ENCODE measurements at places on chromosomes 3 and 15.

- no peaks in the 10 kb centered on the region for H3K27me3 ChIP-seq
- H3K27ac ChIP-seq, result no peak overlapping the region
- no peaks in the 10 kb centered on the region for H3K4me1 ChIP-seq
- peaks cover 8% of the 10 kb centered on the region for H3K36me3 ChIP-seq
- H3K4me3 ChIP-seq, result no peak overlapping the region
Observed at GRCh38 chr3:122357828-122358702, 25.0 kb downstream of the MIX23 start.

DNA sequence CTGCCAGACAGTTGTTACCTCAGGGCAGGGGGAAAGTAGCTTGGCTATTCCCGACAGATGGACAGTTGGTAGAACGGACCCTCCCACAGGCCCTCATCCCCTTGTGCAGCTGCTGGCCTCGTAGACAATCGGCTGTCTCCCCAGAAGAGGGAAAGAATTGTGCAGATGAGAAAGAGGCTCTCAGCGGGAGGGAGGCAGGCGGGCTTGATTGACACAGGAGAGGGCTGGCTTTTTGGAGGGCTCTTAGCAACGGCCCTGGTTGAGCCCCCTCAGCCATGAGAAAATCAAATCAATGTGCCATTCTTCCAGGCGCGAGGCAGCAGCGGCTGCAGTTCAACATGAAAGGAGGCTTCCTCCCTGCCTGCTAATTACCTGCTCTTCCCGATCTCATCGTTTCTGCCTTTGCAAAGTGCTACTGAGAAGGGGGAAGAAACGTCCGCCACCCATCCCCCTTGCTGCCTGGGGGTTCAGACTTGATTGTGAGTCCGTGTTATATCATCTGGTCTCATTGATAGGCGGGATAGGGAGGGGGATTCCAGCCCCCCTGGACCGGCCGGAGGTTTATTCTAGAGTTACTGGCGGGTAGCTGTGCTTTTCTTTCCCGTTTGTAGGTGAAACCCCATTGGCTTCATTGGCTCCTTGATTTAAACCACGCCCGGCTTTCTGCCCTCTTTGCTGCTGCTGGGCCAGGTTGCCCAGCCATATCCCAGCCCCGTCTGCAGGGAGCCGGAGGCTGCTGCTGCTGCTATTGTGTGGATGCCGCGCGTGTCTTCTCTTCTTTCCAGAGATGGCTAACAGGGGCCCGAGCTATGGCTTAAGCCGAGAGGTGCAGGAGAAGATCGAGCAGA is at the start of gene TAGLN3:
TAGLN3 (plus strand) TSS at position 287 of the 848 bp plus-strand sequence; CDS start at position 788, 501 bp downstream.
- peaks cover 44% of the 10 kb centered on the region for H3K4me1 ChIP-seq
- H3K4me3 ChIP-seq, result peak within 1 kb of the TSS; percentile 66
- H3K27me3 ChIP-seq, result peaks cover 20% of the 10 kb centered on the region
- no peaks in the 10 kb centered on the region for H3K36me3 ChIP-seq
- H3K27ac ChIP-seq, result peak within 1 kb of the TSS; percentile 94

GRCh38 chr15:88776646-88777045 is 26.6 kb upstream of the ACAN start:
- no peak overlapping the region for H3K4me3 ChIP-seq
- no peak overlapping the region for H3K27ac ChIP-seq
- H3K36me3 ChIP-seq, result no peaks in the 10 kb centered on the region
- no peak for DNase-seq

- H3K4me3 ChIP-seq, result no peak overlapping the region
- H3K27me3 ChIP-seq, result no peaks in the 10 kb centered on the region
- H3K36me3 ChIP-seq, result no peaks in the 10 kb centered on the region
Observed at GRCh38 chr3:5754602-5755001, 567.1 kb downstream of the EDEM1 start.

GRCh38 chr3:70189884-70190473 is 122.5 kb downstream of the MDFIC2 start:
- H3K36me3 ChIP-seq, result no peaks in the 10 kb centered on the region
- no peak for DNase-seq
- H3K4me1 ChIP-seq, result no peaks in the 10 kb centered on the region

DNA sequence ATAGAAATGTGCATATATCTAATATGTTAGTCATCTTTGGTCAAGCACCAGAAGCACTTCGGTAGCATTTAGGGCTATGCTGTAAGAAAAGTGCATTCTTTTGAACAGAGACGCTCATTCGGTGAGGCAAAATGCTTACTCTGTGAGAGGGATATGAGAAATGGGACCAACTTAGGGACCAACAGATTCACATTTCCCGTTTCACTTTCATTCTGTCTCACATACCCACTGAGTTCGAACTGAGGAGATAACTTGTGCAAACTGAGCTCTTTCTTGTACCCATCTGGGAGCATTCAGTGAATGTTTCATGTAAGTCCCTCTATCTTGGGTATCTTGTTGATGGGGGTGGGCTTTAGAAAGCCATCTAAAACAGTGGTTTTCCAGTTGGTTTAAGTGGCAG is 135.3 kb downstream of the FEZF2 start:
- H3K36me3 ChIP-seq, result no peaks in the 10 kb centered on the region
- H3K4me1 ChIP-seq, result peaks cover 30% of the 10 kb centered on the region

DNA sequence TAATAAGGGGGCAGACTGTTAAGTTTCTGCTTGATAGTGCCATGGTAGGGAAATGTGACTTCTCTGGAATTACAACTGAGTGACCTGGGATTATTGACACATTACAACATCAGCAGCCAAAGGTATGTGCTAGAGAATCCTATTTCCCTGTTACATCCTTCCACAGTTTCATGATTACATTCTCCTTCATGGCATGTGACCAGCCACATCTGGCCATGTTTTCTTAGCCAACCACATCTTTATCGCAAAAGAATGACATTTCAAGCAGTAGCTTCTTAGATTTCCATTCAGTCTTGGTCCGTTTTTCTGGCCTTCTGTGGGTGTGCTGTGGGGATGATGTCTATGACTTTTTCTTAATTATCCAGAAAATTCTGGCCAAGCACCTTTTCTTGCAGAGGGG is 45.4 kb upstream of the CTDSPL start:
- H3K36me3 ChIP-seq, result no peaks in the 10 kb centered on the region
- no peaks in the 10 kb centered on the region for H3K4me1 ChIP-seq
- DNase-seq, result no peak
- no peak overlapping the region for H3K4me3 ChIP-seq

Measured in neural progenitor cell (in vitro differentiated cells).